ENCODE measurements at places on chromosomes 3 and 15.
A peak's percentile ranks its signal among the peaks of the same experiment; 100 is the strongest.

- no peak for DNase-seq
Measured at GRCh38 chr3:48086705-48087104, 70.5 kb upstream of the MAP4 start.

DNA sequence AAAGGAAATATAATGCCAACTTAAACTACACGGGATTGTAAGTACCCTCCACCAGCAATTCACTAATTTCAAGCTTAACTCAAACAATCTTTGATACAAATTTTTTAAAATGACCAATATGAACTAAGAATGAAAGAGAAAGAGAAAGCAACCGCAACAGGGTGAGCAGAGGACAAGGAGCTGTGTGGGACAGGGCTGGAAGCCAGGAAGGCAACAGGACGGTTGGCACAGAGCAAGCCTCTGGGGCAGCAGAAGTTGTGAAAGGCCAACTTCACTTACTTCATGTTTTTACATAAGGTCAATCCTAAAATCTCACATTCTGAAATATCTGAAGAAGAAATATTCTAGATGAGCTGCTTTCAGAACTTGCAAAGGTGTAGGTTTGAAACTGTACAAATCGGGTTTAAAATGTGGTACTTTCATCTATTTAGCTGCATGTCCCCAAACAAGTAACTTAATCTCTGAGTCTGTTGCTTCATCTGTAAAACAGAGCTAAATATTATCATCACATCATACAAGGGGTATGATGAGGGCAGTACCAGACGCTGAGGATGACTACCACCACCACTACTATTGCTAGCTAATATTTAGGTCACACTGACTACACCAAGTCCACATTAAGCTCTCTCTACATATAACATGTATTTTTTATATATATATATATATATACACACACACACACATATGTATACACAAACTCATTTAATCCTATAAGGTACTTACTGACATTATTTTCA, 101.7 kb downstream of the IGSF11 start:
- DNase-seq: no peak

DNA sequence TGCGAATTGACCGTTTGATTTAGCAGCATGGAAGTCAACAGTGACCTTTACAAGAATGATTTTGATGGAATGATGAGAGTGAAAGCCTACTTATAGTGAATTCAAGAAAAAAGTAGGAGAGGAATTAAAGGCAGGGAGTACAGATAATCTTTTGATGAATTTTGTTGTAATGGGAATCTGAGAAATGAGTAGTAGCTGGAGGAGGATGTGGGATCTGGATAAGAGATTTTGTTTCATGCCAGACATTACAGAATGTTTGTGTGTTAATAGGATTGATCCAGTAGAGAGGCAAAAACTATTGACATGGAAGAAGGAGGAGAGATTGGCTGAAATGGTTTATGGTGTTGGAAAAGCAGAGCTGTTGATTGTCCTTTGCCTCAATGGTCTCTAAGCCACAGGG, 17.4 kb upstream of the ZNF609 start:
- DNase-seq: no peak

- DNase-seq: no peak
Measured at GRCh38 chr3:64789111-64789510, 101.3 kb upstream of the ADAMTS9 start.

DNA sequence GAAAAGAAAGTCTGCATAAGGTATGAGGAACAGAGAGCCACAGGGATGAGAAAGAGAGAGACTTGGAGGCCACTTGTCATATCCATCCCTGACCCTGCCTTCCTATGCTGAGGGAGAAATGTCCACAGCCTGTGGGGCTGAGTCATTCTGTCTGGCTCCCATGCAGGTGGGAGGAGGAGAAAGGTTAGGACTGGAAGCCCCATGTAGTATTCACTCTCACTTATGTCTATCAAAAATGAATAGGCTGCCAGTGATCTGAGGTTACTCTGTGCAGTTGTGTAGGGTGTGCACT, 71.3 kb downstream of the RAB11A start:
- no peak for DNase-seq

GRCh38 chr15:40427188-40427587, 13.6 kb upstream of the BAHD1 start:
- DNase-seq: no peak

DNA sequence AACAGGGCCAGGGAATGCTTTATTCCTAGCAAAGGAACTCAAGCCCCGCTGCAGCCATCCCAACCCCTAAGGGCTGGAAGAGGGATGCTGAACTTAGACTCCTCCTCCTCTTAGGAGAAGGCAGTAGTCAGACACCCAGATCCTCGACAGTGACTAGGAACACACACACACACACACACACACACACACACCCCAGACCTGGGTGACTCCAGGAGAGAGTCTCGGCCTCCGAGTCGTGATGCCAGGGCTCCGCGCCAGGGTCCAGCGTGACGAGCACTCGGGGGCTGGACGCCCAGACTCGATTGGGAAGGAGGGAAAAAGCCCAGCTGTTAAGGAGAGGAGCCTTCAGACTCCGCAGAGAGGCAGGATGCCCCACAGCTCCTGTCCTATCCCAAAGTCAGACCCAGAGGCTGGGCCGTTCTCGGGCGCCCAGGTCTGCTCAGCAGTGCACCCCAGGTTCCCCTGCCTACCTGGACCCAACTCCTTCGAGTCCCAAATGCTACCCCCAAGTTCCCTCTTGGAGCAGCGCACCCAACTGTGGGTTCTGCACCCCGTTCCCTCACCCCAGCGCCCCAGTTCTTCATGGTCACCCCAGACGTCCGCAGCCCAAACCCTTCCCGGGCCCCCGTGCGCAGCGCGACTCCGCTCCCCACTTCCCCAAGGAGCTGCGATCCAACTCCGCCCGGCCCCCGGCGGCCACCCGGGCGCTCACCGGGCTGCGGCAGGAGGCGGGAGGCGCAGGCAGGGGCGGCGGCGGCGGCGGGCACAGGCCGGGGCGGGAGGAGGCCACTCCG, 421 bp downstream of the BMF start:
- peak; percentile 61 for DNase-seq

- no peak for DNase-seq
Measured at GRCh38 chr15:63340878-63341277, 40.8 kb downstream of the CA12 start.

GRCh38 chr15:67091071-67091979, 25.9 kb downstream of the SMAD3 start:
- no peak for DNase-seq

GRCh38 chr3:63961891-63962290, 49.7 kb upstream of the SCAANT1 start:
- DNase-seq: peak; percentile 52

DNA sequence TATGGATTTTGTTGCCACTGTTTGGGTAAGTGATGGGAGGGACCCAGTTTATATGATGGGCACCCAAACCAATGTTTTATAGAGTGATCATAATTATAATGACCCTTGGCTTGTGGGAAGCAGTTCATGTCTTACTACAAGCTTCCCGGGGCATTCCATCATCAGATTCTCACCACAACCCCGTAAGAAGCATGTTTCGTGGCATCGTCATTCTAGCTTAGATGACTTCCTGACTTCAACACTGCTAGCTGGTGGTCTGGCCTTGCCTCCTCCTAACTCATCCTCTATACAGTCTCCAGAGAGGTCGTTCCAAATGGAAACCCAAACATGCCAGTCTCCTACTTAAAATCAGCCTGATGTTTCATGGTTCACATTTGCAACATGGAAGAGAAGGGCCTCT, 226.9 kb downstream of the ADAMTS9 start:
- no peak for DNase-seq

DNA sequence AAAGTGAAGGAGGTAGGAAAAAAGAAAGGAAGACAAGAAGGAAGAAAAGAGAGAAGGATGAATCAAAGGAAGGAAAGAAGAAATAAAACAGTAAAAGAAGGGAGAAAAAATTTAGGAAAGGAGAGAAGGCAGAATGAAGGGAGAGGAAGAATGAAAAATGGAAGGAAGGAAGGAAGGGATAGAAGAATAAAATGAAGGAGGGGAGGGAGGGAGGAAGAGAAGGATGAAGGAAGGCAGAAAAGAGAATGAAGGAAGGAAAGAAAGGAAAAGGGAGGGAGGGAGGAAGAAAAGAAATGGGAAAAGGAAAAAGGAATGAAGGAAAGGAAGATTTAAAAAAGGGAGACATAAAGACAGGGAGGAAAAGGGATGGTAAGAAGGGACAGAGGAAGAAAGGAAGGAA, 393.7 kb upstream of the GRM7 start:
- no peak for DNase-seq

DNA sequence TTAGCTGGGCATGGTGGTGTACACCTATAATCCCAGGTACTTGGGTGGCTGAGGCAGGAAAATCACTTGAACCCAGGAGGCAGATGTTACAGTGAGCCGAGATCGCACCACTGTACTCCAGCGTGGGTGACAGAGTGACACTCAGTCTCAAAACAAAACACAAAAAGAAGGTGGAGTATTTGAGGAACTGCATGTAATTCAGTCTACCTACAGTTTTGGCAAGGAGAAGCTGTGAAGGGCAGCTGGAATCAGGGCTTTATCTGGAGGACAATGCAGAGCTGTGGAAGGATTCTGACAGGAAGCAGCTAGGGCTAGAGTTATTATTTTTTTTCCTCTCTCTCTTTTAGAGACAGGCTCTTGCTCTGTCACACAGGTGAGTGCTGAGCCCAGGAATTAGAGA, 6.8 kb downstream of the H1-8 start:
- no peak for DNase-seq

- no peak for DNase-seq
Measured at GRCh38 chr3:153429821-153430220, 267.8 kb downstream of the RAP2B start.

DNA sequence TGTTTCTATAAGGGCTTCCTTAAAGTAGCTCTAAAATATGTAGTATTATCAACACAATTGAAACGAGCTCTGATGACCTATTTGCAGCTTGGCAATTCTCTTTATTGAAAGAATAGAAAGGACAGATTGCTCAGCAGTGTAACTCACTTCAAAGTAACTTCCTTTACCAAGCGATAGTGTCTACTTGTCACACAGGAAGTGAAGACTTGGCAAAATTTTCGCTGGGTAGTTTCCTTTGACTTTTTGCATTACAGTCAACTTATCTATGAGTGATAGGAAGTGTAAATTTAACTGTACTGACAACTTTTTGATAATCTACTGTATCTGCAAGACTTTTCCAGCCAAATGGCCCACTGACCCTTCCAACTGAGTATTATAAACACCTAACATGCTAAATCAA, 22.8 kb downstream of the SLC9A9 start:
- DNase-seq: no peak

DNA sequence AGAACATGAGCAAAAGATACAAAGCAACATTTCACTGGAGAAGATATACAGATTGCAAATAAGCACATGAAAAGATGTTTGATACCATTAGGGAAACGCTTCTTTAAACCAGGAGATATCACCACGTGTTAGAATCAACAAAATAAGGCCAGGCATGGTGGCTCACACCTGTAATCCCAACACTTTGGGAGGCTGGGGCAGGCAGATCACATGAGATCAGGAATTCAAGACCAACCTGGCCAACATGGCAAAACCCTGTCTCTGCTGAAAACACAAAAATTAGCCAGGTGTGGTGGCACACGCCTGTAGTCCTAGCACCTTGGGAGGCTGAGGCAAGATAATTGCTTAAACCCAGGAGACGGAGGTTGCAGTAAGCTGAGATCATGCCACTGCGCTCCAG, 20.5 kb upstream of the MUC20 start:
- no peak for DNase-seq

GRCh38 chr3:100521439-100521845, 29.0 kb downstream of the TMEM45A start:
- DNase-seq: no peak

DNA sequence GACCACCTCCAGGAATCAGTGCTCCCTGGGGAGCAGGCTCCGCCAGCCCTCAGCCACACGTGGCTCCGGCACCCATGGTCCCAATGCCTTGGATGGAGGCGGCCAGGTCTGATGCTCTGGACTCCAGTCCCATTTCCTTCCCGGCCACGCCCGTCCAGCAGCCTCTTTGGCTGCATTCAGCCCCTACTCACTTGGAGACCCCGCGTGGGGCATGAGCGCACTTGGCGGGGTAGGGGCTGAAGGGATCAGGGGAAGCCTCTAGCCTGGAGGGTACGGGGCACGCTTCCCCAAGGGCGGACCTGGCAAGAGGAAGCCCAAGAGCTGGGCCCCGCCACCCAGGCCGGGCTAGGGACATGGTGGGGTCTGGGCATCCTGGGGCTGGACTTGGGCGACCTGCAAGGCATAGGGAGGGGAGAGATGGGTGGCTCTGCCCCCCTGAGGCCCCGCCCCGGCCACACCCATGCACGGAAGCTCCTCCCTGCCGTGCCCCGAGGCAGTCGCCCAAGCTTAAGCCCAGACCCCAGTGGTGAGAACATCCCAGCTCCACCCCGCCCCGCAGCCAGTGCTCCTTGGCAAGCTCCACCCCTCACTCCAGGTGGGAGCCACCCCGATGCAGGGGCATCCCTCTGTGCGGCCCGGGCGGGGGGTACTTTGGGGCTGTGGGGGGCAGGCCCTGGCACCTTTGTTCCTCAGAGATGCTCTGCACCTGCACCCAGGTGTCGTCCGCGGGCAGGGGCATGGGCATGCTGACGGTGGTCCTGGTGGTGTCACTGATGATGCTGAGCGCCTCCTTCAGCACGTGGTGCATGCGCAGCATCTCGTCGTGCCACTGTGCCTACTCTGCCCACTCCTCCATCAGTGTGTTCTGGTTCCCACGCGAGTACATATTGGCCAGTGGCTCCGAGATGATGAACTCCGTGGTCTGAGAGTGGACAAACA, 163.5 kb downstream of the GOLGA6L4 start:
- no peak for DNase-seq

- no peak for DNase-seq
Measured at GRCh38 chr15:98599909-98600691, 48.2 kb upstream of the IGF1R start.

GRCh38 chr3:32048487-32049182, 57.8 kb upstream of the GPD1L start:
- DNase-seq: no peak

DNA sequence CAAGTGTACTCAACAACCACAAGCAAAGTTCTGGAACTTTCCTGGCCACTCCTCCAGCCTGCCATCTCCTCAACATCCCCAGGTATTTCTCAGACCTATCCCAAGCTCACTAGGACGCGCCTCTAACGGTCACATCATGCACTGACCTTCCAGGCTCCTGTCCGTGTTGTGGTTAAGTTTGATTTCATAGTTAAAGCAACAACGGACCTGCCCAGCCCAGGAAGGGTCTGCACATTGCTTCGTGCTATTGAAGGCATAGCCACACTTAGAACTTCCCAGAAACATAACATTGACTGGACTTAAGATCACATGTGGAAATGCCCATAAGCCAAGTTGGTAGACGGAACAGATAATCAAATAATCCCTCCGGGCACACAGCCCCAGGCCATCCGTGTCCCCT, 85.1 kb downstream of the OCA2 start:
- no peak for DNase-seq

Measured in spinal cord (tissue), 10 donors.